ENCODE measurements at places on chromosomes 12 and 14. TPM values are rescaled to one million over a fixed set of nuclear protein-coding genes. Genes with fewer than 3 reads are reported as not detected.

DNA sequence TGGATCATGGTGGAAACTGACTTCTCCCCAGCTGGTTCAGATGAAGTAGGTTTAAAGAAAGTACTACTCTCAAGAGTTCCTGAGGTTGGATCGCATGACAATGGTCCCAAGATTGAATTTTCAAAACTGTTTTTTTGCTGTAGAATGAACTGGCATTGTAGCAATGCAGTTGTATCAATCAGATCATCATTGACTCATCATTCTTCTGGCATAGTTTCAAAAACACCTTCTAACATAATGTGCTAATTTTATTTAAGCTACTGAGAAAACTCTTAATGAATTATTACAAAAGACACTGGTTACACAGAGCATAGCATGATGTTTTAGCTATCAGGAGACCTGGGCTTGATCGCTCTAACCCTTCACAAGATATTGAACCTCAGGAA, 384.5 kb upstream of the DCN start:
- DNase-seq: no peak

GRCh38 chr12:128995619-128996018, 142.3 kb downstream of the GLT1D1 start:
- no peak for DNase-seq

DNA sequence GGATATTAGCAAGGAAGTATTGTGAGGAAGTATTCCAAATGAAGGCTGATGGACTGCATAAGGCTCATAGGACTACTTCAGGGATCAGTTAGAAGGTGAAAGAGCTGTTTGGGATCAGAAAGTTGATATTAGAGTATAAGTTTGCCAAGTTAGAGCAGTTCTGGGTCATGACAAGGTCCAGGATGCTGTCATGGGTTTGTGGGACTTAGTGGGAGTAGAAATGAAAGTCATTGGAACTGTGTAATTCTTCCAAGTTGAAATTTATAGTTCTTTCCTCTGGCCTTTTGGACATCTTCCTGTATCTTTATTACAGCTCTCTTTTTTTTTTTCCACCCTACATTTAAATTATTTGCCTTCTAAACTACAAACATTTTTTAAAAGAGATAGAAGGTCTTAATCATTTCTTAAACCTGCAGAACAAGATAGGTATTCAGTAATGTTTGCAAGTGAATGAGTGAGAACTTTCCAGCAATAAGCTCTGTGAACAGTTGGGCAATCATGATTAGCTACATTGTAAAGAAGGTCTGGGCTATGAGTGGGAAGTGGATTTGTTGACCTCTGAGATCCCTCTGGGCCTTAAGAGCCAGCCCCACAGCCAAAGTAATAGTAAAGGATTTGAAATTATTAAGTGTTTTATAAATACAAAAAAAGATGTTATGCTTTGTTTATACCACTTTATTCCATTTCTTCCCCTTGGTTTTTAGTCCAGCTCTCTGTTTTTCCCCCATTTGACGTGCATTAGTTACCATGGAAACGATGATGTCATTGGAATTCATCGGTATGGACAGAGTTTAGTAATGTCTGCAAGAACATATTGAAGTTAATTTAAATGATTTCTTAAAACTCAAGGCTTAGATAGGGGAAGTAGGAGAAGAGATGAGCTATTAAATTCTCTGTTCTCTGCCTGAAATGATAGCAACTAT, 247.9 kb upstream of the ARHGAP5 start:
- DNase-seq: no peak

The GPN3 gene
- 39.0 TPM for total RNA-seq

The TMEM263 gene
- 35.0 TPM for total RNA-seq

GRCh38 chr12:105104762-105105161, 2.8 kb upstream of the WASHC4 start:
- DNase-seq: no peak

DNA sequence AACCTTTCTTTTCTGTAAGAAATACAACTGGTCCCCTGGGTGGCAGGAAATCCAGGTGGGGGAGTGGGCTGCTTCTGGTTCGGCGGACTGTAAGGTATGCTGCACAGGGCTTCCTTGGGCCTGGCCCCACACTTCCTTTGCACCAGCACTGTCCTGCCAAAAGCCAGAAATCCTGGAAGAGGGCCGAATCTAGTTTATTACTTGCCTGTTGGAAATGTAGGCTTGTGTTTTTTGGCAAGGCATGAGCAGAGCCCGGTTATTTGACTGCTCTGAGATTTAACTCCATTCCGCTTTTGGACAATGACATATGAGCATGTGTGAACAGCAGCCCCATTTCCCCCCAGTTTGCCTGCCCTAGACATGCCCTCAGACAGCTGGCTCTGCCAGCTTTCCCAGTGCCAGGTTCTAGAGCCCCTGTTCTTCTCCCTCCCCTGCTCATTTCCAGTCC, 86.6 kb downstream of the BORCS5 start:
- no peak for DNase-seq

GRCh38 chr12:26732005-26732908, 100.7 kb downstream of the ITPR2 start:
- DNase-seq: no peak

The OAS2 gene
- 2.7 TPM for total RNA-seq

GRCh38 chr12:43852744-43853143, 16.9 kb downstream of the TMEM117 start:
- no peak for DNase-seq

The WDHD1 gene
- total RNA-seq: 21.7 TPM

DNA sequence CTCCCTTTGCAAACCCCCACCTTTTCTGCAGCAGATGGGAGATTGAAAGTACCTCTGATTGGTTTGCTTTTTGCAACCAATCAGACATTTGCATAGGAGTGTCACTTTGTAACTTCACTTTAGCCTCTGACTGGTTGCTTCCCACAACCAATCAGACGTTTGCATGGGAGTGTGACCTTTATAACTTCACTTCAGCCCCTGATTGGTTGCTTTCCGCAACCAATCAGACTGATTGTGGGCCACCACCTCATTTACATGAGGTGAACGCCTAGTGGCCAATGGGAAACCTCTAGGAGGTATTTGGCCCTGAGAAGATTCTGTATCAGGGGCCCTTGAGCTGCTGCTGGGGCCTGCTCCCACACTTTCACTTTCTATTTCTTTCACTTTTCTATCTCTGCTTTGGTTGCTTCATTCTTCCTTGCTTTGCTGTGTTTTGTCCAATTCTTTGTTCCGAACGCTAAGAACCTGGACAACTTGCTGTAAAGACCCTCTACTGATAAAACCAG, 106.0 kb upstream of the PRICKLE1 start:
- DNase-seq: no peak

DNA sequence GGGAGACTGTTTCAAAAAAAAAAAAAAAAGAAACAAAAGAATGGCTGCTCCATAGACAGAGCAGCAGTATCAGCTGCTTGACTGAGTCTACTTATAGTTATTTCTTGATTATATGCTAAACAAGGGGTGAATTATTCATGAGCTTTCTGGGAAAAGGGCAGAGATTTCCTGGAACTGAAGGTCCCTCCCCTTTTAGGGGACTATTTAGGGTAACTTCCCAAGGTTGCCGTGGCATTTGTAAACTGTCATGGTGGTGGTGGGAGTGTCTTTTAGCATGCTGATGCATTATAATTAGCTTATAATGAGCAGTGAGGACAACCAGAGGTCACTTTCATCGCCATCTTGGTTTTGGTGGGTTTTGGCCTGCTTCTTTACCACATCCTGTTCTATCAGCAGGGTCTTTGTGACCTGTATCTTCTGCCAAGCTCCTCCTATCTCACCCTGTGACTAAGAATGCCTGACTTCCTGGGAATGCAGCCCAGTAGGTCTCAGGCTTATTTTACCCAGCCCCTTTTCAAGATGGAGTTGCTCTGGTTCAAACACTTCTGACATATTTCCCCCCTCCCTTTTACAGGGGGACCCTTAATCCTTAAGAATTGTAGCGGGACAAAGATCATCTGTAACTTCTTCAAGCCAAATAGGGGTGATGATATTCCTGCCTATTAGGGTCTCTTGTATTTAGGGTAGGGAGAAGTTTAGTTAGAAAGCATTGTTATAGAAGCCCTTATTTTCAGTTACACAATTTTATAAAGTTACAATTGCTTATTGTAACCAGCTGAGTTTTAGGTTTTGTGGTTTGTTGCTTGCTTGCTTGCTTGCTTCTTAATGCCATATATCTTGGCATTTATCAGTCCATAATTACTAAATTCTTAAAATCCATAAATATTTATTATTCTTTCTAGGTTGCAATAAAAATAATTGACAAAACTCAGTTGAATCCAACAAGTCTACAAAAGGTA, 42.5 kb downstream of the MARK3 start:
- DNase-seq: no peak

- DNase-seq: no peak
Observed at GRCh38 chr14:41824441-41824840, 217.8 kb downstream of the LRFN5 start.

DNA sequence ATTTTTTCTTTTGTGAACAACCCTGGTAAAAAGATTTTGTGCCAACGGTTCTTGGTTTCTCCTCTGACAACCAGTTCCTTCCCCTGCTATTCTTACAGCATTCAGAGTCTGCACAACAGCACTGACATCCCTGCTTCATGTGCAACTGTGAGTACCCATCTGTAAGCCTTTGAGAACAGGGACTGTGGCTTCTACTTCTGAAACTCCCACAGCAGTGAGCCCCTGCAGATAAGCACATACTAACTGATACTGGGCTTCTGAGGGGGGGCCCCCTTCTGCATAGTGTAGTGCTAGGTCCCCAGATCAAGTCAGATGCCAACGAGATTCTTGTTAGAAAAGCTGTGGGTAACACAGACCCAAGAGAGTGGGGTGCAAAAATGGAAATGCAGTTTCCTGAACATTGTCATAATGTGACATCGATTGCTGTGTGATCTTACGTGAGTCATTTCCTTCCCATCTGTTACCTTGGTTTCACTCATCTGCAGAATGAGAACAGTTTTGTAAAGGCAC, 11.1 kb upstream of the NINJ2 start:
- DNase-seq: no peak

The RPS26 gene
- 46.4 TPM for total RNA-seq

DNA sequence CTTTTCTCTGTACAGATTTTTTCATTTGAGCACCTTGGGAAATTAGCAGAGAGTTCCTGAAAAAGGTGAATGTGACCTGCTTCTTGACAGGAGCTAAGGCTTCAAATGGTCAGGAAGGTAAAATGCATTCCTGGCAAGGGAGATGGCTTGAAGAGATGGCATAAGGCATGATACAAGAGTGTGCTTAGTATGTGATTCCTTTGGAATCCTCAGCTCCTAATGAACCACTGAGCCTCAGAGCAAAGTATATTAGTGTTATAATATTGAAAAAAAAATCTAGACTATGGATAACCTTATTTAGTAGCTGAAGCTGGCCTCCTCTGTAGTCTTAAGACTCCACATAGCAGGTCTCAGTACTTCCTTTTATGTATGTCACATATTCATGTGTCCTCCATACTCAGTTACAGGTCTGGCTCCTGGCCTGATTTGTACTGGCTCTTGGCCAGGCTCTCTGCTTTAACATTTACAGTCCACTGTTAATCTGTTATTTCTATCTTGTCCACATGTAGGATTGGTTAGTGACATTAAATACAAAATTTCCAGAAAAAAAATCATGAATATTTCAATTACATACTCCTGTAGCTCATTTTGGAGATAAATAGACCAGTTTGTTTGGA, 17.9 kb downstream of the TOGARAM1 start:
- DNase-seq: no peak

The NPFF gene
- total RNA-seq: not detected

DNA sequence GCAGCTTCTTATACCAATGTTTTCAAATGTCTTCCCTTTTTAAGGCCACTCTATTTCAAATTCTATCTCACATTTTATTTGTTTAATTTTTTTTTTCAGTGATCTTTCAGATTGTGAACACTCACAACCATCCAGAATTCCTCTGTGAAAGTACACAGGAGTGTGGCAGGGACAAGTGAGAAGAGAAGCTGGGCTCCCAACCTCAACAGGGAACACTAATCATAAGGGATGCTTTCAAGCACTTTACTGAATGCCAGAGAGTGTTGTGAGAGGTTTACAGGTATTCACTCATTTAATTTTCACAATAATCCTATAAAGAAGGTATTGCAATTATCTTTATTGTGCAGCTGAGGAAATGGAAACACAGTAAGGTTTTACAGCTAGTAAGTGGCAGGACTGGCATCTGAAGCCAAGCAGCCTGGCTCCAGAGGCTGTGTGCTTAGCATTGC, 60.1 kb upstream of the PYGL start:
- DNase-seq: no peak

The DPY19L2 gene
- 6.6 TPM for total RNA-seq

GRCh38 chr12:1644534-1645438, 15.8 kb downstream of the WNT5B start:
- DNase-seq: no peak

DNA sequence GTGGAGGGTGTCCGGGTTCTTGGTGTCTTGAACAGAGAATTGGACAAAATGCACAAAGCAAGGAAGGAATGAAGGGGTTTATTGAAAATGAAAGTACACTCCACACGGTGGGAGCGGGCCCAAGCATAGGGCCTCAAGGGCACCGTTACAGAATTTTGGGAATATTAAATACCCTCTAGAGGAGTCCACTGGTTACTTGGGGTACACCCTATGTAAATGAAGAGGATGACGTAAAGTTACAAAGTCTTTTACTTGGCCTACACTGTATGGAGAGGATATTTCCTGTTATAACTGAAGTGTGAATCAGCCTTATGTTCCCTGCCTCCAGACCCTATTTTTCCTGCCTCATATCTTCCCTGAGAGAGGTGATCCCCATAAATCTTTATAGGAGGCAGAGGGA, 102.6 kb downstream of the RIN3 start:
- no peak for DNase-seq

GRCh38 chr12:98425859-98426258, 89.5 kb upstream of the TMPO start:
- DNase-seq: no peak

DNA sequence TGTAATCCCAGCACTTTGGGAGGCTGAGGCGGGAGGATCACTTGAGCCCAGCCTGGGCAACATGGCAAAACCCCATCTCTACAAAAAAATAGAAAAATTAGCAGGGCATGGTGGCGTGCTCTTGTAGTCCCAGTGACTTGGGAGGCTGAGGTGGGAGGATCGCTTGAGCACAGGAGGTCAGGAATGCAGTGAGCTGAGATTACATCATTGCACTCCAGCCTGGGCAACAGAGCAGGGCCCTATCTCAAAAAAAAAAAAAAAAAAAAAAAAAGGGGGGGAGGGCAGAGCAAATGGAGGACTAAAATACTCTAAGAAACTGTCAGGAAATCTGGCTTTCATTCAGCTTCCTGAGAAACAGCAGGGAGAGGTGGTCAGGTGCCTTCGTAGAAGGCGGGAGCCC, 31.7 kb upstream of the TSPAN9 start:
- no peak for DNase-seq

DNA sequence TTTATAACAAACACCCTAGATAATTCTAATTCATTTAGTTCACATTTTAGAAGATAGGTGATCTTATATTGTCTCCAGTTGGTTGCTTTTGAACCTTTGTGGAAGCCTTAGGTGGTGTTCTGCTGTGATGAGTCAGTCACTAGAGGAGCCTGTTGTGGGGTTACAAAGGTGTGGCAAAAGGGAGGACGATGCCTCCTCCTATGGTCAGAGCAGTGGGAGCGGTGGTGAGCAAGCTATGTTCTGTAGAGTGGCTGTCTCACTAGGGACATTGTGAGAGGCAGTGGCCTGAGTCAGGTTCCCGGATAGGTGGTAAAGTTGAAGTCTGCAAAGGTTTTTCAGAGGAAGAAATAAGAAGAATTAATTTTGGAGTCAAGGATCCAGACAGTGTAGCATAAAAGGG, 71.6 kb upstream of the USP44 start:
- no peak for DNase-seq

GRCh38 chr12:115354007-115354890, 670.3 kb upstream of the TBX3 start:
- DNase-seq: no peak
